ENCODE measurements at places on chromosomes 1 and 21.
A peak's percentile ranks its signal among the peaks of the same experiment; 100 is the strongest.

- no peak for DNase-seq
Observed at GRCh38 chr1:196152086-196152485, 456.2 kb downstream of the KCNT2 start.

- DNase-seq, result no peak
Observed at GRCh38 chr1:188715566-188715965, 1762.1 kb downstream of the BRINP3 start.

DNA sequence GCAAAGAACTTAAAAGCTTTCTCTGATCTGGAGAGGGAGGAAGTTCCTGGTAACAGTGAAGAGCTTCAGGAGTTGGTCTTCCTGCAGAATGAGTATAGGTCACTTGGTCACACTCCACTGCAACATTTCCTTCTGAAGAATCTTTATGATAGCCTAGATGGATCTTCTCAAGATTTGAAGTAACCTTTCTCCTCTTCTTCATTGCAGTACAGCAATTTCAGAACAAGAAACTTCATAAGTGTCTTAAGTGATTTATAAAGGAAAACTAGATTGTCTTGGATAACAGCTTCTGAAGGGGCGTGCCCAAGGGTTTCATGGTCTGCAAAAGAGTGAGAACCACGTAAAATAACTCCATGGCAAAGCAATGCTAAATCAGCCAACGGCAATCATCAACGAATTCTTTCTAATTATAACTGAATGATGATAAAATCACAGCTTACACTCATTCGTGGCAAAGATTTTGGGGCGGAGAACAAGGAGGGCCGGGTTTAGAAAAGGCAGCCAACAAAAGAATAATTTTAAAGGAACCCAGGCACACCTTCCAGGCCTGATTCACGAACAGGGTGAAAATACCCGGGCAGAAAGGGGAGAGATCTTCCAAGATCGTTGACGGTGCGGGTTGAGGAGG lies 53.9 kb upstream of the ASPM start:
- DNase-seq, result no peak

DNA sequence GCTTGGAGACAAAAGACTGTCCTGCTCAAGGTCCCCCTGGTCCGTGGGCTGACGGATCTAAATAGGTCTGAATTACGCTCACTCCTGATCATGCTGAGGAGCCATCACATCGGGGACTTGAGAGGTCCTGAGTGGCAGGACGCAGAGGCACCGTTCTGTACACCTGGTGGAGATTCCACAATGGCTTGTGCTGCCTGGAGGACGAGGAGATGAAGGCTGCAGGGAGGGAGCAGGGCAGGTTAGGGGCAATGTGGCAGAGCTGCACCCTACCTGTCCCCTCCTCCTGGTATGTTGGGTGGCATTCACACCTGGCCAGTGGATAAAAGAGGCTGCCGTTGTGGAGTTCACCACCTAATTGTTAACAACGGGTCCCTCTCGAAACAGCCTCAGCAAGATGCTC lies 38.7 kb downstream of the RHBG start:
- DNase-seq, result no peak

GRCh38 chr1:8398677-8399076 lies 80.8 kb downstream of the SLC45A1 start:
- DNase-seq, result no peak

DNA sequence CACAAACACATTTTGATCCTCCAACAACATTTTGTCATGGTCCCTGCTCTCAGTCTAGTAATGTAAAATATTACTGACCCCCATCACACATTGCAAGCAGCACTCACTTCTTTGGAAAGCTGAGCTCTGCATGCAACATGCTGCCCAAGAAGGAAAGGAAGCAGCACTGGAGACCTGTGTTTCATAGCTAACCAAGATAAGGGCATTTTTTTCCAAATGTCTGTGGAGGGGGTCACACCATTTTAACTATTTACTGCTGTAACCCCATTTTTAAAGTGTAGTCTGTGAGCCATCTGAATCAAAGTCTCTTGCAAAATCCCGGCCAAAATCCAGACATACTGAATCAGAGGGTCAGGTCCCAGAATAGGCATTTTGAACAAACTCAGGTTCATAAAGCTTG lies 4.5 kb upstream of the RASSF5 start:
- DNase-seq, result no peak

DNA sequence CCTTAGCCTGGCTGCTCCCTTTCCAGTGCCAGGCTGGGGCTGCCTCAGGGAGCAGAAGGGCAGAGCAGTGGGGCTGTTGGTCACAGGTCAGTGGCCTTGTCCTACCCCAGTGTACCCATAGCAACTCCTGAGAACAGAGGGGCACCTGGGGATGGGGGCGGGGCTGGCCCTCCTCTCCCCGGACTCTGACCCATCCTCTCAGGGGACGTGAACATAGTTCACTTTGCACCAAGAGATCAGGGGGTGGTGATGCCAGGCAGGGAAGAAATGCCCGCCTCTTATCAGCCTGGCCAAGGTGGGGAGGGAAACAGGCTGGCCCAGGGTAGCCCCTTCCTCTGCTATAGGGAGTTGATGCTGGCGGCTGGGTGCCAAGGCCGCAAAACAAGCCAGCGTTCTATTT lies 4.9 kb downstream of the ETNK2 start:
- DNase-seq, result no peak

DNA sequence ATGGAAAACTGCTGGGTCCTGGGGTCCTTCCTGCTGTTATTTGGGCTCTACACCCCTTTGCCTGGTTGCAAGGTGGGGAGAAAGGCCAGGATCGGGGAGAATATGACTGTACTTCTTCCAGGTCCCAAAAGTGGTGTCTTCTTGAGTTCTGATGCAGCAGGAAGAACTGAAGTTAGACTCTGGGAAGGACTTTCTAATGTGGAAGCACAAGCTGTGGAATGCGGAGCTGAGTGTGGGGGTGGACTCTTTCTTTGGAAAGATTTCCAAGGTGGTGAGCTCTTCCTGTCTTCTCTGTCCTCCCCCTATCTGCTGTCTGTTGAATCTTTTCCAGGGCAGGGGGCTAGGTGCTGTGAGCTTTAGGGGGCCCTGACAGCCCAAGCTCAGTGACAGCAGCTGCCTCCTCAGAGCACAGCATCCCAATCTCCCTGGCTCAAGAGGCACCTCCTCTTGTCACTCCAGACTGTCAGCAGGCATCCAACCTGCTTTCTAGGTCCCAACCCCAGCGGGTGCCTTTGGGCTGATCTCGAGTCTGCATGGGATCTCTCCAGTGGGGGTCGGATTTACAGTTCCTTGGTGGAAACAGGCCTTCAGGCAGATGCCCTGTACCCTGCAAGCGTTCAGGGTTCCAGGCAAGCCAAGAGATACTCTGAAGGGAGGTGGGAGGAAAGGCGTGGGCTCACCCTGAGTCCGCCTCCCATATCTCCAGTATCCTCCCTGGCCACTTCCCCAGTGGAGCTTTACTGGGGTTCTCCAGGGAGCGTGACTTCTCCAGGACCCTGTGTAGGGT lies 23.2 kb downstream of the ADORA1 start:
- peak; percentile 42 for DNase-seq

DNA sequence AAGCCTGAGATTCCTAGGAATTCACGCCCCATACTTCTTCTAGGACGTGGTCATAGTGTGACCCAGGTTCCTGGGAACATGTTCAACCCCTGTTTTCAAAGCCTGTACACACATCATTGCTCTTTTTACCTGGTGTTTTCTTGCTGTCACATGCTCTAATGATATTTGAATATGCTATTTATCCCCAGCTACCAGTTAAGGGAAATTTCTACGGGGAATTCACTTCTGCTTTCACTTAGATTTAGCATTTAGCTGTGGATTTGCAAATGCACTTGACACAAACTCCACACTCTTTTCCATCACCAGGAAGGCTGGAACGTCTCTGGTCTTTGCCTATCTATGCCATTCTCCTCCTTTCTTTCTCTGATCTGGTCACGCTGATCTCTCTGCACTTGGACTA lies 11.3 kb upstream of the SAMSN1 start:
- no peak for DNase-seq

DNA sequence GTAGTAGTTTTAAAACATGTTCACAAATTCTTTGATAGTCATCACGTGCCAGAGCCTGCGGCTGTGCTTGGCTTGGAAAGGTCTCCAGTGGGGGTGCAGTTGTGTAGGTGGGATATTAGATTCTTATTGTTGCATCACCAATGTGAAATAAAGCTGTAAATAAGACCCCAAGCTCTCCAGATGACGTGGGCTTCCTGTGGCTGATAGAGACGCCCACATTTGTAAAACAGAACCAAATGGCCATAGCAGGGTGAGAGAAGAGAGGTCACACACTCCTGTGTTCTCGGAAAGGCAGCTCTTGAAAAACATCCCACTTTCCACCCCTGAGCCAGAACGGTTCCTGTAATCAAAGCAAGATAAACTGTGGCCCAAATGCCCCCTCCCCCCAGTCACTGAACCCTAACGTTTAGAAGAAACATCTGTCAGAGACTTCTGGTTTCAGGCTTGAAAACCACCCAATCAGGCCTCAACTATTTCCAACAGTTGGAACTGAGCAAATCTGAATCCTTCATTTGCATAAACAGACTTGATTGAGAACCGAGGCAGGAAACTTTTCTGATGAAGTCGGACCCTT lies 6.6 kb upstream of the NTPCR start:
- DNase-seq, result no peak

DNA sequence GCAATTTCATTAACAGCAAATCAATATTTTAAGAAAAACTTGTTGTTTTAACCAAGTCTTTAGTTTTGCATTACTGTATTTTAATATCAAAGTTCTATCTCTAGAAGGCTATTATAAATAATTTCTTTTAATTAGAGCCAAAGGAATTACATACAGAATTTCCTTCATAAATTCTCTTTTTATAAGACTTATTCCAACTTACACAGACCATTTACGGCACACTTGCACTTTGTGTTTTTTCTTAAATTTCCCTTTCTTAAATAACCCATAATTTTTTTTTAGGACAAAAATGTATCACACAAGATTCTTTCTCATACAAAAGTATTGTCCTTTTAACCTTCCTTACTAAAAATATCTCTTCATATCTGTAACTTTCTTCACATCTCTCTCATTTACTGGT lies 458.5 kb upstream of the CHRM3 start:
- DNase-seq, result no peak

DNA sequence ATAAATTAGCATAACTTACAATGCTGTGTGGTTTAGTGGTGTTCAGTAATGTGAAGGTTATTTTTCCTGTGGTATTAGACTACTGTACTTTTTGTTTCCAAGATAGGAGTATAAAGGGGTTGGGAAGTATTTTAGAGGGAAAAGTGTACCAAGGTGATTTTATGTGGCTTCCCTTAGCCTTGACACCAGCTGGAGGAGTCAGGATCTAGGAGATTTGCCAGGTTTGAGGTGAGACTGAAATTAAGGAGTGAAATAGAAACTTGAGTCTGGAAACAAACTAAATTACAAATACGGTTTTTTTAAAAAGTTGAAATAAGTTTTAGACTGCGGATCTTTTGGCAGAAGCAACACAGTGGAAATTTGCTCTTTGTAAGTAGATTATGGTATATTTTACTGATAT lies 32.3 kb downstream of the COG2 start:
- no peak for DNase-seq

DNA sequence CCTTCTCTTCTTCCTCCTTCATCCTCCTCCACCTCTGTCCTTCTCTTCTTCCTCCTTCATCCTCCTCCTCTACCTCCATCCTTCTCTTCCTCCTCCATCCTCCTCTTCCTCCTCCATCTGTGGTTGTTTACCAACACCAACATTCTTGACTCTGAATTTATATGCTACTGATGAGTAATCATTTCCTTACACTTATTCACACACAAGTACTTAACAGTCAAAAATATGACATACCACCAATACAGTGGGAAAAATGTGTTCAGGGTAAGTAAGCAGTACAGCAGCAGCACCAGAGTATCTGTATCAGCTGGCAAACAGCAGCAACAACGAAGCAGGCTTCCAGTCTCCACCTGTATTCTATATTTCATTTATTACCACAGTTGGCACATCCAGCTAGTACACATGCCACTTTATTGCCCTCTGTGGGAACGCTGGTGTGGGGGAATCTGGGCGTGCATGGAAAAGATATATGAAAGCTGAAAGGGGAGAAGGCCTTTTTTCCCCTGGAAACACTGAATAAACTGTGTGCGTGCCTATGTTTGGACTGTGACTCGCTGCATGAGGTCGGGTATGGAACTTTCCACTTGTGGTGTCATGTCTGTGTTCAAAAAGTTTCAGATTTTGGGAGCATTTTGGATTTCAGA lies 16.0 kb downstream of the ADSS2 start:
- no peak for DNase-seq

DNA sequence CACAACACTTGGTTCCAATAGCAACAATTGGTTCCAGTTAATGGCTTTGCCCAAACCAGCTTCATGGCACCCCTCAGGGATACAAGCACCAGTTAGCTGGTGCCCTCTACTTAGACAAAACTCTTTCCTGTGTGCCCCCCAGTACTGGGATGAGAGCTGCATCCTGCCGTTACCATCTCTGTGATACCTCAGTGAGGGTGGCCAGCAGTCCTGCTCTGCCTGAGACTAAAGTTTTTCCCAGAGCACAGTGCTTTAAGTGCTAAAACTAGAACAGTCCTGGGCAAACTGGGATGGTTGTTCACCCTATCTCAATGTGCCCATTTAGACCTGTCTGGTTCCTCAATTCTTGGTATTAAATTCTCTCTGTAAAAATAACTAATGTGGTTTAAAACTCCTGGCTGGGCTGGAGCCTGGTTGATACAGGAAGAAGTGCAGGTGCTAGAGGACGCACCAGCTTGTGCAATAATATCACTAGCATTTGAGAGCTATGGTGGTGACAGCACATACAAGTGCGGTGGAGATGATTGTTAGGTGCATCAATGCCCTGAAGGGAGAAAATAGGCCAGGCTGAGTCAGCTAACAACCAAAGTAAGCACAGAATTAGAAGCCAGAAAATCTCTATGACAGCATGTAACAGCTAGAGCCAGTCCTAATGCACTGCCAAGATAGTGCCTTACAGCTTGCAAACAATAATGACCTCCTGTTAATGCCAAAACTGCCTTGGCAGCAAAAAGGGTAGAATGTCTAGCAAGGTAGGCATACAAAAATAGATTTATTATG lies 179.8 kb upstream of the GALNT2 start:
- DNase-seq, result no peak

DNA sequence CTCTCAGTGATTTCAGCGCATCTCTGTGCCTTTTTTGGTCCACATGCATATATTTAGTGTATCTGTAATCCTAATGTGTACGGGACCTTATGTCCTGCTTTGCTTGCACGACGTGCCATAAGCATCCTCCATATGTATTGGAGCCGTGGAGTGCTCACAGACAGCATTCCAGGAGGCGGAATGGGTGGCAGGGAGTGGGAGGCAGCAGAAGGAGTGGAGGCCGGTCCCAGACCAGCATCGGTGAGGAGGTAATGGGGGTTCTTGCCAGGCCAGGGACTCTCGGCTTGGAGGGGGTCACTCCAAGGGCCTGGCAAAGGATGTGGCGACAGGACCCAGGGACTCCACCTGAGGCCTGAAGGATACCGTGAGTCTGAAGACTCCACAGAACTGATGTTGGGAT lies 185.0 kb downstream of the CAMTA1 start:
- no peak for DNase-seq

All from NCI-H524 treated with DMSO at 0.1 percent for 48 hours (cell line).